Erythroblast (primary cell): ENCODE measurements at places on chromosomes 3 and 15.

DNA sequence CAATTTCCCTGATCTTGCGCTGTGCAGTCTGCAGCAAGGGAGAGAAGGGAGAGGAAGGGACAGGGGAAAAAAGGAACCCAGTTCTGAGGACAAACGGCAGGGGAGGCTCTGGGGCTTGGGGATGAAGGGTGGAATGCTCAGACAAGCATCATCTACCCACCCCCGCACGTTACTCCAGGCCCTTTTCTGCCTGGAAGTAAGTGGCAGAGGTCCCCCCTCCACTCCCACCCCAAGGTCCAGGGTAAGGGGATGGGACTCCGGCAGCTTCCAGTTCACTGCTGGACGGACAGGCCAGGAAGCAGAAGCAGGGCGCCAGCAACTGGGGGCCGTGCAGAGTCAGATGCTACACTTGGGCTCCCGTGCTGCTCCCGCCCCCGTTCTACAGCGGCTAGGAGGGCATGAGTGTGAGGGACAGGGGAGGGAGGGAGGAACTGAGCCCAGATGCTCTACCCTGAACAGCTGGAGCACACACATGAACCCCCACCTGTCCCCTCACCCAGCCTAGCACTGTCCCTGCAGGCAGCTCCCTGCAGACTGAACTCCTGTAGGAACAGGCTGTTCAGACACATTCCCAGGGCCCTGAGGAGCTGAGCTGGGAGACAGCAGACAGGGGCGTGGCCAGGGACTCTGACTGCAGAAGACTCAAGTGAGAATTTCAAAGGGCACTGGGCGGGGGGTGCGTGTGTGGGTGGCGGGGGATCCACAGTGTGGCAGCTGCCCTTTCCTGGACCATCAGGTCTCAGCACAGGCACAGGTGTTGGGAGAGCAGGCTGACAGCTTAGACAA, 59.7 kb downstream of the SENP2 start:
- DNase-seq, result no peak

- DNase-seq, result no peak
Measured at GRCh38 chr3:116440196-116440595, 5.1 kb downstream of the LSAMP start.

GRCh38 chr15:28459279-28459678, 73.5 kb downstream of the GOLGA8G start:
- no peak for DNase-seq

- no peak for DNase-seq
Measured at GRCh38 chr3:189049458-189050236, 122.1 kb upstream of the TPRG1 start.

GRCh38 chr15:49464522-49464921, 41.5 kb downstream of the FGF7 start:
- no peak for DNase-seq

DNA sequence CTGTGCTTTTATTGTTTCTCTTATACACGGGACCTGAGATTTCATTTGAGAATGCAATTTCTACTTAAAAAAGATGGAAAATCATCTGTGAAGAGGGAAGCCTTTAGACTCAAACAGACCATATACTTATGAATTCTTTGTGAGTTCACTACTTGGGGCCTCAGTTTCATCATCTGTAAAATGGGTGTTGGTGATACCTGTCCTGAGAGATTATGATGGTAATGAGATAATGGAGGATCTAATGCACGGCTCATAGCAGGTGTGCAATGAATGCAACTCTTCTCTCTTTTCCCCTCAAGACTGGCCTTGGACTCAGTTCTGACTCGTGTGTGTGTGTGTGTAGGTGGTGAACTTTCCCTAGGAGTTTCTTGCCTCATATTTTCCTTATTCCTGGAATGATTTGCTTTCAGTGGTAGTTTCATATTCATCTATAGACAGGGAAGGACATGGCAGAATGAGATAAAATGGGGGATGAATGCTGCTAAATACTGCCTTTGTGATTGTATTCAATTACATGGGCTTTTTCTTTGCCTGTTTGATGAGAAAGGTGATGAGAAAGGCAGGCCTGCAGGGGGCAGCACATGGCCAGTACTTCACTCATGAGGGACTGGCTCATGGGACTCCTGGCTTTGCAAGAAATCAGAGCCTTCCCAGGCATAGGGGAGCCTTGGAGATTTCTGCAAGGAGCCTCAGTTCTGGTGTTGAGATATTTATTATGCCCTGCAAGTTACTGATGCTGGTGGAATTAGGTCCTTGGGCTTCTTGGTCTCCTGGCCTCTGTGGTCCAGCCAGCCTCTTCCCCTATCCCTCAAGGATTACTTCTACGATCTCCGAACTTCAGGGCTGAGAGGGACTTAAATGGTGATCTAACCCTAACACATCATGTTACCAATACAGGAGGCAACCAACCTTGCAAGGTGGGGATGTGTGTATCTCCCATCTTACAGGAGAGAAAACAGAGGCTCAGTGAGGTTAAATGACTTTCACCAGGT, 70.7 kb downstream of the RPLP1 start:
- DNase-seq, result peak; percentile 49

DNA sequence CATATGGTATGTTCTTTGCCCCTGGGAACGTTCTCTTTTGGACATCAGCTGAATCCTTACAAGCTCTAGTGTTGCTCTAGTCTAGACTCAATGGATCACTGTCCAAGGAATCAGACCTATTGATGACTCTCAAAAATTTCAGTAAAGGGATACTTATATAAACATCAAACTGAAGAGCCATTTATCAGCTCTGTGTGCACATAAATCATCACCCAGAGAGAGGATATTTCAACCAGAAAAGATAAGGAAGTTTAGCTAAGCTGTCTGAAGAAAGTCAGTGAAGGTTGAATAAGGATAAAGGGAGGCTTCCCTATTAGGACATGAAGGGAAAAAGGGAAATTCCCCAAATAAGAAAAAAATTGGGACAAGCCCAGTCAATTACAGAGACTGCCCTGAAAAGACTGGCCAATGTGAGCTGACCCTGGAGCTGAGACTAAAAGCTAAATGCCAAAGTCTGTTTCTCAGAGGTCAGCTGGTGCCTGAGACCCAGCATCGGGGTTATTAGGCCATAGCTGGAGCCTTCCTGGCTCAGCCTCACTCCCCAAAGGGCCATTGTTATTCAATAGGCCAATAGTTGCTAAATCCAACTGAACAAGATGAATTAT, 424.1 kb upstream of the THBS1 start:
- DNase-seq, result no peak

GRCh38 chr3:96991800-96992365, 177.5 kb downstream of the EPHA6 start:
- DNase-seq, result no peak

DNA sequence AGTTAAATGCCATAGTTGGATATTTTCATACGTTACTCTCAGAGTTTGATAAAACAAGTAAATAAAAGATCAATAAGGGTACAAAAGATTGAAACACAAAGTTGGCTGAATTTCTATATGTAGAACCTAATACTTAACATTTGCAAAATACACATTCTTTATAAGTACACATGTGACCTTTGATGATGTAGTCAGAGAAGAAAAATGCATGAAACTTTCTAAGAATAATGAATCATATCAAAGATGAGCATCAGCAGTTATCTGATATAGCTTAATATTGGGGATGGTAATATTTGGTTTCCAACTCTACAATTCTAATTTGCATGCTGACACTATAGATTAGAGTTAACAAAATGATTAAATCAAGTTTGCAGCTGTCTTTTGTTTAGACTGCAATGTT, 188.0 kb upstream of the TGFBR2 start:
- DNase-seq, result no peak

GRCh38 chr3:12916159-12916558, 74.8 kb upstream of the RPL32 start:
- DNase-seq, result no peak

DNA sequence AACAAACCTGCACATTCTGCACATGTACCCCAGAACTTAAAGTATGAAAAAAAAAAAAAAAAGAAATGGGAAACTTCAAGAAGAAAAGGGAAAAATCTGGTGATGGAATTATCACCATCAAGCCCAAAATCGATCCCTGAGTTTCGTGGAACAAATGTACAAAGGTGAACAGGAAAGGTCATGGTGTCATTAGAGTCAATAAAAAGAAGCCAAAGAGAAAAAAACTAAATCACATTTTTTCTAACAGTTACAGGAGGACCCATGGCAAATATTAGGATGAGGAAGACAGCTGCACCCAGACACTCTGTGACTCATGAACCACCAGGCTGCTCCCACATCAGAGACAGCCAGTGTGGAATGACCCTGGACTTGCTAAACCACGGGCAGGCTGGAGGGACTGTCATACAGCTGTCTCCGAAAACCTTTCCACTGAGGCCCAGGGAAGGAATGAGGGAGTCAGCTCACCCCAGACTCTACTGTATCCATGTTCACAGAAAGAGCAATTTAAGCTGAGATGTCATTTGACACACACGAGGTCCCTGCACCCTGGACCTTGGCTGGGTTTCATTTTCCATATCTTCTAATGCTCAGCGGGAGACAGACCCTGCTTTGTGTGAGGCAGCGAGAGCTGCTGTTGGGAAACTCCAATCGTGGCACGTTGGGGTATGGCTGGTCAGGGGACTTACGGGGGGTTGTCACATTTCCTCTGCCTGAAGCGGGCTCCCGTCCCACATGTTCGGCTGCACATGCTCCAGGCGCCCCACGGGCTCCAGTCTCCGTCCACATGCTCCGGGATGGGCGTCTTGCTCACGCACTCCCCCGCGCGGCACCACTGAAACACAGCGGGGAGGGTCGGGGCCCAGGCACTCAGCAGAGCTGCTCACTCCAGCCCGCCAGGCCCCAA, 210.2 kb downstream of the ADAMTS17 start:
- peak; percentile 13 for DNase-seq

DNA sequence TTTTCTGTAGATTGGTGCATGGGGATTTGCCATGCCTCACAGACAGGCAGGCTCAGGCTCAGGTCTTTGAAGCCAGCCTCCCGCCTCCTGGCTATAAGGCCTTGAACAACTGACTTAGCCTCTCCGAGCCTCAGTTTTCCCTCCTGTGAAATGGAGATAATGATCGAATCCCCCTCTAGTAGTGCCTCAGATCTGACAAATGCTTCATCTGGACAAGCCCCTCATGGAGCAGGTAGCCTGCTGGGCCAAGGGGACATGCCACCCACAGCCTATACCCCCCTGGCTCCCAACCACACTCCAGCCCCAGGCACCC, 68.1 kb upstream of the LCTL start:
- no peak for DNase-seq

- peak; percentile 89 for DNase-seq
Measured at GRCh38 chr3:142929890-142930289, 33.6 kb downstream of the PAQR9 start.
